Activated naive CD8-positive, alpha-beta T cell treated with anti-CD3 and anti-CD28 coated beads, Interleukin-2, amount 10 ng/mL, durations not matched to agents 7 days and 5 days (primary cell): ENCODE measurements at places on chromosomes 5 and 9.

GRCh38 chr9:27519466-27520465 lies 4.3 kb upstream of the IFNK start:
- no peak for DNase-seq

- no peak for DNase-seq
These were observed 23.1 kb downstream of the SLC36A3 start for GRCh38 chr5:151280443-151280842.

DNA sequence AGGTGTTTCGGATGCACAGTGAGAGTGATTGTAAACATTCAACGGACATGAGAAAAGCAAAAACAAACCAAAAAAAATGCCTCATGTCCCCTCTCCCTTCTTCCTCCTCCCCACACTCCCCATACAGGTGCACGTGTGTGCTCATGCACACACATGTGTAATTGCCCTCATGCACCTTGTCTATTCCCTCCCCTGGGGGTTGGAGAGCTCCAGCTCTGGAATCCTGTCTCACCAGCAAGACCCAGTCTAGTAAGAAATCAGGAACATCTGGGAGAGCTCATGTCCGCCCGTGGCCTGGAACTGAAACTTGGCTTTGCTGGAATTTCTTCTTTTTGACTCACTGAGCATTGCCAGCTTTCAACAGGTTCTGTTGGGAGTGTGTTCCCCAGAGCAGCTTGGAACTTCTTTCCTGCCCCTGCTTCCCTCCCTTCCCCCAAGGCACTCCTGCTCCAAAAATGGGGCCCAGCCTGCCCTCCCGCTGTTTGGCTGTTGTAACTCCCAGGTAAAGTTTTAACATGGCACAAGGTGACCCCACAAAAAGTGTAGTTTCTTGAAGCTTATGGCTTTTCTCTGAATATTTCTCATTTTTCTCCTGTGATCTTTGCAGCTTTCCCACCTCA lies 190.1 kb downstream of the NR3C1 start:
- DNase-seq: no peak

DNA sequence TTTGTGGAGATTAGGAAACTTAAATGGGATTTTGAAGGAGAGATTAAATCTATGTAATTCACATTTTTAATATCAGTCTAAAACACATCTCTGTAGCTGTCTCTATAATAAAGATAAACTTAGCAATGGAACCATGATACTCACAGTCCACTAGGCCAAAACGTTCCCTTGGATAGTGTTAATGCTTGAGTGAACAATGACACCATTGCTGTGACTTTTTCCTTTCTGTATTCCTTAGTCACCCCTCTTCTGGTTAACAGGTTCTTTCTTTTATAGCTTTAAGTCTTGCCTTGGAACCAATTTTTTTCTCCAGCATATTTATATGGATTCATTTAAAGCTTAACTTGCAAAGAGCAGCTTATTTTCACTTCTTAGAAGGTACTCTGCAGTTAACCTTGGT lies 63.3 kb downstream of the INSL6 start:
- no peak for DNase-seq
